ENCODE measurements at places on chromosomes 1 and 21.

GRCh38 chr1:6800745-6801144 lies 15.5 kb downstream of the CAMTA1 start:
- no peak for DNase-seq

DNA sequence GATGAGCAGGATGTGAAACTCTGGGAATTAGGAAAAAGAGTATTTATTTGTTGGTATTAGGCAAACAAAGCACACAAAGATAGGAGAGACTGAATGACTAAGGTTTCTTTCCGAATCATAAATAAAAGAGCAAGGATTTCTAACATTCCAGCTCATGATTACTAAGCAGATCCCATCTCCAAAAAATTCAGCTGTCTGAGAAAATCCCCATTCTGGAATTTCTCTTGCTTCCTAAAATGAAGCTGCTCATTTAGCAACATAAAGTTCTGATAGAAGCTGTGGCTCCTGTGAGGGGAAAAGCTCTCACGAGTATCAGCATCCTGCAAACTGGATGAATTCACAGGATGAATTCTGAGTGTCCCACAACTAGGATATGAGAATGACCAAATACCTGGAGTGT lies 6.7 kb upstream of the SH2D5 start:
- no peak for DNase-seq

DNA sequence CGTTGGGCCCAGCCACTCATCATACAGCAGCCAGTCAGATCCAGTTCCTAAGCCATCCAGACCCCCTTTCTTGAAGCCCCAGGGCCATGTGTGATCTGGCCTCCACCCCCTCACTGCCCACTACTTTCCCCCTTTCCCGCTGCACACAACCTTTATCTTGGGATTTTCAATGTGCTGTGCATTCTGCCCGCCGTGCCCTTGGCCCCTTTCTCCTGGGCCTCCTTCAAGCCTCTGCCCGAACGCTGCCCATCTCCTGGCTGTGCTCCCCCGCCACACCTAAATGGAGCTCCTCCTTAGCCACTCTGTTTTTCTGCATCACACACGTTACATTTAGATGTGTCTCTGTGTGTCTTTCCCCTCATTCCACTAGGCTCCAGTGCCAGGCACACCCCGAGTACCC lies 66.7 kb upstream of the SELENON start:
- DNase-seq = no peak

DNA sequence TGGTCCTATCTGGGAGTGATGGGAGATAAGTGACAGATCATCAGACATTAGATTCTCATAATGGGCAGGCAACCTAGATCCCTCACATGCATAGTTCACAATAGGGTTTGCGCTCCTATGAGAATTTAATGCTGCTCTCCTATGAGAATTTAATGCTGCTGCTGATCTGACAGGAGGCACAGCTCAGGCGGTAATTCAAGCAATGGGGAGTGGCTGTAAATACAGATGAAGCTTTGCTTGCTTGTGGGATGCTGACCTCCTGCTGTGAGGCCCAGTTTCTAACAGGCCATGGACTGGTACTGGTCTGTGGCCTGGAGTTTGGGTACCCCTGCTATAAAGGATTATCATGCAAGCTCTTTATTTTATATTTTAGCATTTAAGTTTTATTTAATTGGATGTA lies 72.0 kb downstream of the ZMYM4 start:
- DNase-seq = no peak

DNA sequence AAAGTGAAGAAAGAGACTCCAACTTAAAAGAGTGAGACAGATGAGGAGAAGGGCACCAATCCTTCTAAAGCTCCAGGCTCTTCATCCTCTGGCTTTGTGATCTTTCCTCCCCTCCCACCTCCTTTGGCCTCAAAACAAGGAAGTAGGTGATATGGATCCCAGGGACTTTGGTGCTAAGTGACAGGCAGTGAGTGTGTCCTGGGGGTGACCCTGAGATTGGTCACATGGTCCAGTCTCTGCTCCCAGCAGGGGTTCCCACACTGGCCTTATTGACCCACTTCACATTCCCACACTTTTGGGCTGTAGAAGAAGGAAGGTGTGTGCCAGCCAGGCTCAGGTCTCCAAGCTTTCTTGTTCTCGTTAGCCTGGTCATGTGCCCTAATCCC lies 401.2 kb upstream of the PROX1 start:
- no peak for DNase-seq

DNA sequence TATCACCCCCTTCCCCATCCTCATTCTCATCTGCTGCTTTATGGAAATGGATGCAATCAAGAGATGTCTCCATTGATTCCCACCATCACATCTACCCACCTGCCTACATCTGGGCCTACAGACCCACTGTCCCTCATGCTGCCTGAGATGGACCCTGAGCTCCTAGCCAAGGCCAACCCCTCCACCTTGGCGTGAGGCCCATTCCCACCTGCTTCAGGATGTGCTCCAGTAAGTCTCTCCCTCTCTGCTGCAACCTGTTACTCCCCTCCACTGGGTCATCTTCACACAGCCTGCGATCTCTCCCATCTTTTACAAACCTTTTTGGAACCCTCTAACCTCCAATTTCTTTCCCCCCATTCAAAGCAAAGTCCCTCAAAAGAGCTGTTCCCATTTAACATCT lies 4.5 kb upstream of the GALE start:
- no peak for DNase-seq

DNA sequence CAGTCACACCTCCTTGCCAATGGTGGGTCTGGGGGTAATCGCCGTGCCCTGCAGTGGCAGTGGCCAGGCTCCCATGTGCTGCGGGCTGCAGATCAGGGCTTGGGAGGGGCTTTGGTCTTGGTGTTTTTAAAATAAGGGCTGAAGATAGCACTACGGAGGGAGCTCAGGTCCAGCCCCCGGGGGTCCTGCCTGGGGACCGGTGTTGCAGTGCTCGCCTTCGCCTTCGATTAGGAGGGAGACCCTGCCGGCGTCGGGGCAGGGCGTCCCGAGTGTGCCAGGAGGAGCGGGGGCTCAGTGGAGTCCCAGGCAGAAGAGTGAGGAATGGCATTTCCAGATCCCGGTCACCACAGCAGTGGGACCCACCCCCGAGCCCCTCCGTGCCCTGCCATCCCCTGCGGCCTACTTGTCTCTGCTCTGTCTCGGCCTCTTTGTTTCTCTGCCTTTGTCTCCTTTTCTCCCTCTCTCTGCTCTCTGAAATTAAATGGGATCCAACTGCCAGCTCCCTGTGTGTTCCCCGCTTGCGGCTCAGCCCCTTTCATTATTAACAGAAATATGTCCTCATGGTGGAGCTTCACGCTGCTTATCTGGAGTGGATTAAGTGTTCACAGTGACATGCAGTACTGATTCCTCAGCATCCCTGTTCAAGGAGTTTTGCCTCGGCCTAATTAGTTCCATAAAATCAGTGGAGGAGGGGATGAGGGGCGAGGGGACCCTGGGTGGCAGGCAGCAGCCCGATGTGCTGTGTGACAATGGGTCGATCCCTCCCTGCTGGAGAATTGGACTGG lies 44.4 kb downstream of the DMRTB1 start:
- DNase-seq = no peak

- no peak for DNase-seq
Observed at GRCh38 chr1:173149887-173150286, 57.2 kb downstream of the TNFSF4 start.

DNA sequence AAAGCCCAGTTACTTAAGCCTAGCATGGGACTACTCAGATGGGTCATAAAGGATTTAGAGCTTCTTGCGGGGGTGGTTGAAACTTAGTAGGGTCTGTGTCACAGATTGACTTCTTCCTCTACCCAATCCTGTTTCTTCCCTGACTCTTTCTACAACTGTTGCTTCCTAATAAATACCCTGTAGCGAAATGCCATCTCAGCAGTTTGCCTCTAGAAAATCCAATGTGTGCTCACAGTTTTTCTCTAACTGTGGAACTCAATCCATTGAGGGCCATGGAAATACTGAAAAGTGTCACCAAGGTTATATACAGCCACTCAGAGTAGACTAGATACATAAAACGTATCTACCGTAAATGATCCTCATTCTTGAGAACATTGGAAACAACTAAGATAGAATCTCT lies 217.7 kb downstream of the COL24A1 start:
- DNase-seq = no peak

DNA sequence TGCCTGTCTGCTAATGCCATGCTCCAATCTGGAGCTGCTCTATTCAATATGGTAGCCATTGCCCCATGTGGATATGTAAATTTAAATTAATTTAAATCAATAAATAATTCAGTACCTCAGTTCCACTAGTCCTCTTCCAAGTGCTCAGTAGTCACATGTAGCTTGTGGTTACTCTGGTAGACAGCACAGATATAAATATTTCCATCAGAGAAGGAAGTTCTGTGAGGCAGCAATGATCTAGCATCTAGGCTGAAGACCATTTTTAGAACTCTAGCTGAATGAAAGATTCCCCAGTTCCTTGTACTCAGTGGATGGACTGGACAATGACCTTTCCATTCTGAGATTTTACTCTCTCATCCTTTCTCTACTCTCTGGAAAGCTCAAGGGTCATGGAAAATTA lies 25.8 kb upstream of the CAPZB start:
- no peak for DNase-seq

- no peak for DNase-seq
Observed at GRCh38 chr1:74755475-74755874, 22.5 kb downstream of the TYW3 start.

DNA sequence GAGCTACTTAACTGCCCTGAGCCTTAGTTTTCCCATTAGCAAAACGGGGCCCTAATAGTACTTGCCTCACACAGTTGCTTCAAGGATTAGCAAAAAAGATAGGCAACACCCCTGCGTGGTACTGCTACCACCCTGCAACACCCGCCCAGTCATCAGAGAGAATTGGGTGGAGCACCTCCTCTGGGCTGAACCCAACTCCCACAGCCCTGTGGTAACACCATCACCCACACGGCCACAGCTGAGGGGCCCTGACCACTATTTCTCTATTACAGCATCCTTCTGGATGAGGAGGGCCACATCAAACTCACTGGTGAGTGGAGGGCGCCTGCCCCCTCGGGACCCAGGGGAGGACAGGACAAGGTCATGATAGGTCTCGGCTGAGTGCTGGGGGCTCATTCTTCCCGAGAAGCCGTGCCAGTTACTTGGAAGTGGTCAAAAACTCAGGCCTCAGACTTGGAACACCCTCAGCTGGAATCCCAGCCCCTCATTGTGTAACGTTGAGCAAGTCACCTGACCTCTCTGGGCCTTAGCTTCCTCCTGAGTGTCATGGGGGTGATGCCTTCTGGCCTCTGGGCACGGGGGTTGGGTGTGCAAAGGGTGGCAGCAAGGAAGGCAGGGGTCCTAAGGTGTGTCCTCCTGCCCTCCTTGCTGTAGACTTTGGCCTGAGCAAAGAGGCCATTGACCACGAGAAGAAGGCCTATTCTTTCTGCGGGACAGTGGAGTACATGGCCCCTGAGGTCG lies 24.6 kb downstream of the RPS6KA1 start:
- DNase-seq = no peak

DNA sequence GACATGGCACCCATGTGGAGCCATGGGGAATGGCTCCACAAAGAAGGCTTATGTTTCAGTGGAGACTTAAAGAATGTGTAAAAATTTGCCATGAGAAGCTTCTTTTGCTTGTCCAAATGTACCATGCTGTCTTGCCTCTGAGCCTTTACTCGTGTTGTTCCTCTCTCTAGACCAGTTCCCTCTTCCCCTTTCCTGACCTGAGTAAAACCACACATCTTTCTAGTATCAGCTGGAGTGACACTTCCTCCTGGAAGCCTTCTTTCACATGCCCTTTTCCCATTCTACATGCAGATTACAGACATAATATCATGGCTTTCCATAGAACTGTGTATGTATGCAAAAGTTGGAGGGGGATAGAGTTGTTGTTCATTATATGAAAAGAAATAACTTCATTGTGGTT lies 13.6 kb upstream of the GPX7 start:
- DNase-seq = no peak

DNA sequence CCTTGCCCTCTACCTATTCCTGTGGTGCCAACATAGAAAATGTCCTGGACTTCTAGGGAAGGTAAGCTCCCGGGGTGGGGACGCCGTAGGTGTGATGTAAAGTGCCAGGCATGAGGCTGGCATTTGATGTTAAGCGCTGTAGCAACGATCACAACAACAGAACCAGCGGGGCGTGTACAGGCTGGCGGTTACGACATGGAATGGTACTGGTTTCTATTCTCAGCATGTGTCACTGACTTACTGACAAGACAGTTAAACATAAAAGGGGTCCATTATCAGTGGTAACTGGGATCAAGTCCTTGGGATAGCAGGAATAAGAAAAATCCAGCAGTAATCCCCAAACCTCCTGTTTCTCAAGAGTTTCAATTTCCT lies 58.9 kb downstream of the TGFBR3 start:
- DNase-seq = no peak

DNA sequence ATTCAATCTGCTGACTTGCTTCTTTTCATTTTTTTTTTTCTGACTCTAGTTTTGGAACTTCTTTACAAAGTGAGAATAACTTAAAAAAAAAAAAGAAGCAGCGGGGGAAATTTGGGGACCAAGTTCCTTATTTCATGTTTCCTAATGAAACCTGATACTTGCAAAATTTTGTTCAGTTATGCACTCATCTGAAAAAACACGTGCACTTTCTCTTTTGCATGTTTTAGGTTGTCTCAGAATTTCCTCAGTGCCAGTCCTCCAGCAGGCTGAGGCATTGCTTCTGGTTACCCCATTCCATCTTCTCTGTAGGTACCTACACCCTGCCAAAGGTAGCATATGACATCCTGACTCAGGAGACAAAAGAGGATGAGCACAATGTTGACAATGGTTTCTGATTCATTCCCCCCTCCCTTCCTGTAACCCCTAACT lies 299.7 kb downstream of the GRIK1 start:
- DNase-seq = no peak

Measured in pancreas (tissue), 10 donors.